ENCODE measurements at places on chromosomes 6 and 20.

GRCh38 chr6:22099923-22100322, 196.9 kb downstream of the PRL start:
- no peak for DNase-seq

DNA sequence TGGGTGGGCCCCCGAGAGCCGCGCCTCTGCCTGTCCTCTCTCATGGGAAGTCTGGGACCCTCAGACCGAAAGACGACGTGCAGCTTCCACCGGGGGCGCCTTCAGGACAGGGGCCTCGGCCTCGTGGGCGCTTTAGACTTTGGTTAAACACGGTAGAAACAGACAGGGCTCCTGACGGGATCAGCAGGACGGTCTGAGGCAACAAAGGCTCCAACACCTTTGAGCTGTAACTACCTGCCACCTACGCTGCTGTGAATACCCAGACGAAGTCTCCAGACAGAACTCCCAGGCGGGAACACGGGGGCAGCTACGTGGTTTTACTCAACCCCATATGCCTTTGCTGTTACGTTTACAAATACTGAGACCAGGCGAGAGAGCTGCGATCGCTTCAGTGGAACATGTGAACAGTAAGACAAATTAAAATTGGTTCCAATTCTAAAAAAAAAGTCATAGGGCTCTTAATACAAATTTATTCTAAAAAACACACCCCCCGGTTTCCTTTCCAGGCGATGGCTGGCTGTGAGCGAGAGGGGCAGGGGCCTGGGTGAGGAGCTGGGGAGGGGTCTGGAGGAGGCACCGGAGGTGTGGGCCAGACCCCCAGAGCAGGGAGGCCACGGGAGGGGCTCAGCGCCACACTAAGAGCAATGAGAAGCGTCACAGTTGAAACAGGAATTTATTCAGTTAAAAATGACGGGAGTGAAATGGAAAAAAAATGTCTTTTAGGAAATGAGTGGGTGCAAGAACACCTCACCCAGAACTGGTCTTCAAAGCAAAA, 453.2 kb downstream of the QKI start:
- no peak for DNase-seq

DNA sequence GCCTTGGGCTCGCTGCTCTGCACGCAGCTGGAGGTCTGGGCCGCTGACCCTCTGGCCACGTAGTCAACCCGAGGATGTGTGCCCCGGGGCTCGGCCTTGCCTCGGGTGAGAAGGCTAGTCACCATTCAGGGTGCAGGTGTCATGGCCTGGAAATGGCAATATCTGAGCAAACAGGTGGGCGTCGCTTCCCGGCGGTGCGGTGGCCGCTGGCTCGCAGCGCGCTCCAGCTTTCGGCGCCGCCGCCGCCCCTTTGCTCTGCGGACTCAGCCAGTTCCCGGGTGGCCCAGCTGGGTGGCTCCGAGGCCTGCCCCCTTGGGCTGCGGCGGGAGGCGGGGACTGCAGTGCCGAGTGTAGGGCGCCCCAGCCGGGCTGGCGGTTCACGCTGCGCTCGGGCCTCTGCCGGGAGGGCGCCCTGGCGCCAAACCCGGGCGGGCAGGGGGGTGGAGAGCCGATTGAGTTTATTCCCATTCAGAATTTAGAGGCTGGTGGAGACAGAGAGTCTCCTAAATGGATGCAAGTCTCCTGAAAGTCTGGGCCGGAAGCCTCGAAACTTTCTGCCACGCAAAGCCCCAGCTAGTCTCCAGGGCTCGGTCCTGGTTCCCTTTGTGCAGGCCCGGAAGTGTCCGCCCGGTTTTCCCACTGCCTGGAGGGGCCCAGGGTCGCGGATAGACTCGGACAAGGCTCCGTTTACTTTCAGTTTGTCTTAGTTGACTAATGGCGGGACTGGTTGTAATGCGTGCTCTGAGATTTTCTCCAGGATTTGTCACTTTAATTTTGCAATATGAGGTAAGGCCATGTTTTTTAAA, 11.3 kb upstream of the TFAP2A start:
- no peak for DNase-seq

DNA sequence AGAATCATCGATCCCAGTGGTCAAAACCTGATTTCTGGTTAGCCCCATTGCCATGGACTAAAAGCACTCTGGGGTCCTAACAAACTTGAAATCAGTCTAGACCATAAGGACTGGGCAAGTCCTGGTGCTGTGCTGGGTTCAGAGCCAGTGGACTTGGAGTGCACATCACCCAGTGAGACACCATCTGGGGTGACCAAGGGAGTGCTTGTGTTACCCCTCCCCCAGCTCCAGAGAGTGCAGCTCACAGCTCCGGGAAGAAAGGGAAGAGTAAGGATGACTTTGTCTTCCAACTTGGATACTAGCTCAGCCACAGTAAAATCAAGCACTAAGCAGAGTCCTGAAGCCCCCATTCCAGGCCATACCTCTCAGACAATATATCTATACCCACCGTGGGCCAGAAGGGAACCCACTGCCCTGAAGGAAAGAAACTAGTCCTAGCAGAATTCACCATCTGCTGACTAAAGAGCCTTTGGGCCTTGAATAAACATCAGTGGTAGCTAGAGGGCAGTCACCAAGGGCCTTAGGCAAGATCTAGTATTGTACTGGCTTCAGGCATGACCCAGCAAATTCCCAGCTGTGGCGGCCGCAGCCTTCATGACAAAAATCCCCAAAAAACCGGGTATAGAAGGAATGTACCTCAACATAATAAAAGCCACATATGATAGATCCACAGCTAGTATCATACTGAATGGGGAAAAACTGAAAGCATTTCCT, 153.5 kb upstream of the OGFRL1 start:
- no peak for DNase-seq

DNA sequence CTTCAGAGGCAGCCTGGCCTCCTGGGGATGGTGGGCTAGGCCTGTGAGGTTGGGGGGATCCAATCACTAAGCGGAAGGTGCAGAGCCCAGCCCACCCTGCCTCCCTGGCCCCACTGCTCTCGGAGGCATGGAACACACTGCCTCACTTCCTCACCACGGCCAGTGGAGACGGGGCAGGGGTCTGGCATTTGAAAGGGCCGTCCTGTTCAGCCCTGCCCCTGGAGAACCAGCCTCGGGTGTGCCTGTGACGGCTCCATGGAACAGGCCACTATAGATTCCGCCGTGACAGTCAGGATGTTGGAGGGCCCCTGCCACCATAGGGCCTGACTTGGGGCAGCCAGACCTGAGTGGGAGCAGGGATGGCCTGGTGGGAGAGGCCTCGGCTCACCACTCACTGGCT, 110.2 kb downstream of the DACT2 start:
- no peak for DNase-seq

DNA sequence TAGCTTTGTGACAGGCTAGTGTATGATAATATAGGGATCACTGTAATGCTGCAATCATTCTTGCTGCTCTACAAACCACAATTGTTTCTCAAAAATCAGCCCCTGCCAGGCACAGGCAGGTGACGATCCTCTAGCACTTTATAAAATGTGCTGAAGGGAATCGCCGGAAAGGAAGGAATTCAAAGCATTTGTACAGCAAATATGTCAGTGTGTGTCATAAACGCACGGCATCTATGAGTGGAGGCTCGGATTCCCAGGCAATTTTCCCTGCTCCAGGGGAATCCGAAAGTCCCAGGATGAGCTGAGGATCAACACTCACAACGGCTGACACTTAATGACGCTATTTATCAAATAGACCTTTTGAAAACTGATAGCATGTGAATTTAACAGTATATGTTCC, 1.4 kb downstream of the PHACTR1 start:
- peak; percentile 85 for DNase-seq

DNA sequence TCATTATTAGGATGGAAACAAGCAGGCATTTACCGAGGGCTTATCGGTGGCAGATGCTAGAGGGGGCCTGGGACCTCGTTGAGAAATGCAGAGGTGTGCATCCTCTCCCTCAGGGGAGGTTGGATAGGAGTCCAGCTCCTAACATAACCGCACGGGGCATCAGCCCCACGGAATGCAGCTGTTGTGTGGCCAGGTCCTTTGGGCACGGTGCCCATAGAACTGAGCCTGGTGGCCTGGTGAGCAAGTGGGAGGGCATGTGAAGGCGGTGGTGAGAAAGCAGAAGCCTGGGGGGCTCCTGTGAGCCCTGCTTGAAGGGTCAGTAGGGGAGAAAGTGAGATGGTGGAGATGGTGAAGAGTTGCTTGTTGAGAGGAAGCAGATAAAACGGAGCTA, 143.7 kb downstream of the CDH26 start:
- no peak for DNase-seq

DNA sequence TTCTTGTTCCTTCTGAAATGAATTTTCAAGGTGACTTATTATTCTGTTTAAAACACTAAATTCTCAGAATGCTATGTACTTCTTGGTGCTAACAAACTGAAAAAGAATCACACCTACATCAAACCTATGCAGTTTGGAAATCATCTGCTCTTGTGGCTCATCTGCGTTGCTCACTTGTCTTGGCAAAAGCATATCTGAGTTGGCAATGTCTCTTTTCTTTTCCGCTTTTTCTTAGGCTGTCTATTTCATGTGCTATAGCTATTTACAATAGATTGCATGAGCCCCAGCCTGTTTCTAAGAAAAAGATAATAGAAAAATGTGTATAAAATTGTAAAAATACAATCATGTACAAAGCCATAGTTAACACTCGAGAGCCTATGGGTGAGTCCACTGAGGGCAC, 348.9 kb upstream of the AGPAT4 start:
- no peak for DNase-seq

GRCh38 chr6:16305246-16305725, 66.9 kb downstream of the GMPR start:
- no peak for DNase-seq

Measured in fibroblast of skin of right quadriceps (primary cell).